Activated naive CD4-positive, alpha-beta T cell treated with anti-CD3 and anti-CD28 coated beads, Interleukin-2, amount 50 U/mL, for 72 hours (primary cell): ENCODE measurements at places on chromosomes 1 and 21. TPM values are rescaled to one million over a fixed set of nuclear protein-coding genes. Genes with fewer than 3 reads are reported as not detected.

DNAJC28 gene
- total RNA-seq = 0.91 TPM

CDC20 gene
- 127 TPM for total RNA-seq

NCF2 gene
- 9.1 TPM for total RNA-seq

TMEM269 gene
- 0.53 TPM for total RNA-seq

LIPI gene
- total RNA-seq = not detected

MECR gene
- total RNA-seq = 25.7 TPM

DIPK1A gene
- 8.0 TPM for total RNA-seq

C1orf185 gene
- not detected for total RNA-seq
